NCI-H69 (cell line): ENCODE measurements at places on chromosomes 5 and 9.

DNA sequence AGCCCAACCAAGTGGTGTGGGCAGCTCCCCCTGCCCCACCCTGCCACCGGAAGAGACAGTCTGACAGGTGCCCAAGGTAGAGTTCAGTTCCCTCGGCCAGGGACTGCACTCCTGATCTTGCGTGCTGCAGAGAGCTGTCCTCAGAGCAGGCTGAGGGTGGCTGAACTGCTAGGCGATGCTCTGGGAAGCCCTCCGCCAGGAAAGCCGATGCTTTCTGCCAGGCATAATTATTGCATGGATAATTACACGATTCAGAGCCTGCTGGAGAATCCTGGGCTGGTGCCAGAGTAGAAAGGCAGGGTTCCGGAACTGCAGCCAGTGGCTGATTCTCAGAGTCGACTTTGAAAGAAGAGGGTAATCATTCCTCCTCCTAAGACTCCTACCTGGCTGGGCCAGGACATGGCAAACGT, 19.3 kb downstream of the KCNIP1 start:
- peak; percentile 96 for DNase-seq

GRCh38 chr5:92003806-92004205, 620.7 kb upstream of the ARRDC3 start:
- DNase-seq = peak; percentile 99

DNA sequence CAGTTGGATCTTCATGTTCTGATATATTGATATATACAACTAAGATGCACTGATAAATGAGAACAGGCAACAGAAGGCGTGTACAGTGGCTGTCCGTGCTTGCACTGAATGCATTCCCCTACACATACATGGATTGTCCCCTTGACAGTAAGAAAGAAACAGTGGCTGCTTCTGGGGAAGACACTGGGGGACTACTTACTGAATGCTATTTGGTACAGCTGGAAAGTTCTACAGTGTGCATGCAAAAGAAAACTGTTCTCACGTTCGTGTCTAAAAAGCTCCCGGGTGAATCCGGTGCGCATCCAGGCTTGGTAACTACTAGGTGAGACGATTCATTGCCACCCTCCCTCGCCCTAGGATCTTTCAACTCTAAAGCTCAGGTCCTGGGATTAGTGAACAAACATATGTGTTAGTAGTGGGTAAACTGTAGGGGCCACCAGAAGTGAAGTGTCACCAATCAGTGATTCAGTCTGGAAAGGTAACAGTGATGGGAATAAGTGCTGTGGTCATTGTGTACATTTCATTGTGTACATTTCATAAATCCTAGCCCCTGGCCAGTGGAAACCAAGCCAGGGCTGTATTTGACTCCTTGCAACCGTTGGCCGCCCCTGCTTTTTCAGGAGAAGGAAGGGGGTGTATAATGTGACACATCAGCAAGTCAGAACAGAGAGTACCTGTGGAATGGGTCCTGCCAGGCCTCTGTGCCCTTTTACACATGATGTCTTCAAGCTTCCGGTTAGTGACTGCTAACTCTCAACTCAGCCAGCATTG, 46.3 kb upstream of the BOD1 start:
- peak; percentile 11 for DNase-seq

GRCh38 chr5:79448336-79448735, 65.6 kb downstream of the HOMER1 start:
- DNase-seq = no peak

- no peak for DNase-seq
Measured at GRCh38 chr9:89714321-89714720, 109.5 kb downstream of the GADD45G start.

GRCh38 chr5:179345433-179346321, at the start of gene ADAMTS2:
Gene ADAMTS2, minus strand, starts transcription at chr5:179345461. Its CDS starts 133 bp downstream, at chr5:179345328.
- peak; percentile 78 for DNase-seq
